DMS79 (cell line): ENCODE measurements at places on chromosomes 12 and 14.

DNA sequence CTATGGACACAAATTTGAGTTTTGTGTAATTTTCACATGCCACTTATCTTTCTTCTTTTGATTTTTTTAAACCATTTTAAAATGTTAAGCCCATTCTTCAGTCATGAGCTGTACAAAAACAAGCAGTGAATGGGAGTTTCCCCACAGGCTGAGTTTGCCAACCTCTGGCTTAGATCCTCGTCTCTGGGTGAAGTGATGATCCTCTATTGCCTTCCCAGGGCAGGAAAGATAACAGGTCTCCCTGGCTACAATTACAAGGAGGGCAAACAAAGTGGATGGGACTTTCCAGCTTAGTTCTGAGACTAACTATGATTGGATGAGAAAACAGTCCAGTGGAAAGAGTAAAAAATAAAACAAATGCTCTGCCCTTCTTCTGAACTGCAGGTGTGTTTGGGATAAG lies 203.7 kb downstream of the SPTSSA start:
- no peak for DNase-seq

GRCh38 chr14:73452341-73453186 lies 5.8 kb downstream of the NUMB start:
- no peak for DNase-seq

DNA sequence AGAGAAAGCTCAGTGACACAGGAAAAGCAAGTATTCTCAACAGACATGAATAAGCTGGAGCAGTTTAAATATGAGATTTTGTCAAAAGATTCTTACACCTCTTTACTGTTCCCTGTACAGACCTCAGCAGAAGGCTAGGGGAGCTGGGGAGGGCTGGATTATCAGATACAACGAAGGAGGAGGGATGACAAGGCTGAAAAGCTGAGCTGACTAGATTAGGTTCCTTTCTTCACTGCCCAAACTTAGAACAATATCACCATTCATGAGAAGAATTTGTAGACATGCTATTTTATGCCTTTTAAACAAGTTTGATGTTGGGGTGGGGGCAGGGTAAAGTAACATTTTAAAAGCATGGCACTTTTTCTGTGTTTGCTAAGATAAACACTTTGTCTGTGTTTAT lies 611.1 kb downstream of the AACS start:
- DNase-seq: no peak

DNA sequence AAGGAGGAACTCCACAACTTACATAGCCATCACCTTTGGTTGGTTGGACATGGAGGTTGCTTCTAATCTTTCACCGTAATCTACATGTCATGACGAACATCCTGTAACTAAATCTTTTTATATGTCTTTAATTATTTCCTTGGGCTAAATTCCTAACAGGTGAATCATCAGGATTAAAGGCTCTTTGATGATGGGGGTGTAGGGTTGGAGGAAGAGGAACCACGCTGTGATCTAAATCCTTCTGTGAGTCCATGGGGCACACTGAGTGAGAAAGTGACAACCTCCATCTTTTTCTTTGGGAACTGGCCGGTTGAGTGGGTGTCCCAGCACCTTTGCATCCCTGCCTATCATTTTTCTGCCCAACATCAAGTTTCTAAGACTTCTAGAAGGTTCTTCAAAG lies 31.1 kb upstream of the MAP1LC3B2 start:
- no peak for DNase-seq

GRCh38 chr12:92431146-92431545 lies 271.6 kb upstream of the PLEKHG7 start:
- no peak for DNase-seq

- no peak for DNase-seq
Observed at GRCh38 chr14:24058951-24059475, 7.2 kb downstream of the CARMIL3 start.
